Activated T-helper 1 cell treated with anti-CD3 and anti-CD28 coated beads, Interleukin-2, amount 50 U/mL, for 16 hours (primary cell): ENCODE measurements at places on chromosomes 12 and 14.
A peak's percentile ranks its signal among the peaks of the same experiment; 100 is the strongest.

GRCh38 chr12:122726080-122726558 lies 4.5 kb downstream of the HCAR1 start:
- no peak for DNase-seq

DNA sequence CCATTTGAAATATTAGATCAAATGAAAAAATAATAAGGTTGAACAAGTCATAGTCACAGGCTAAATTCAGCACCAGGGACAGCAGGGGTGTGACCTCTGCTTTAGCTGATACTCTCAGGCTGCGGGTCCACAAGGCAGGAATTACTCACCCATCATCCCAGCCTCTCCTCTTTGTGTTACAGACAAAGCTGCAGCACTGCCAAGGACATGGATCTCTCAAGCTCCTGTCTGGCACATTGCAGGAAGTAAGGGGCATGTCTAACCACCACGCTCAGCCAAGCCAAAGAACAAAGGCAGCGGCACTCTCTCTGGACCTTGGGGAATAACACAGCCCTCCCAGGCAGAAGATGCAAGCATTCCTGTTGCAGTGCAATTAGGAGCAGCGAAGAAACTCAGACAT lies 783.8 kb downstream of the VRK1 start:
- DNase-seq, result no peak

DNA sequence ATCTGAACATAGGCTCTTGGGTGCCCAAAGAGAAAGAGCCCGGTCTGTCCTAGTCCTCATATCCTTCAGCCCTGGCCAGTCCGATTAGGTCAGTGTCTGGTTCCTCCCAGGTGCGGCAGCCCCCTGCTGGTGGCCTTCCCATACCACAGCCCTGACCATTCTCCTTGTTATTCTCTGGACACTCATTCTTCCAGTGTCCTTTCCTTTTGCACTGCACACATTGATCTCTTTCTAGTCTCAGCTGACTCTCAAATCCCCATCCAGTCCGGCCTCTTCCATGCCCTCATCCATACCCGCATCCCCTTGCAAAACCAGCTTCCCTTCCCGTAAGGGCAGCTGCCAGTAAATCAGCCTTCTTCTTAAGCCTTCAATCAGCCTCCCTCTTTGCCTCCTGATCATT lies 1316.3 kb downstream of the TMEM121 start:
- DNase-seq, result no peak

DNA sequence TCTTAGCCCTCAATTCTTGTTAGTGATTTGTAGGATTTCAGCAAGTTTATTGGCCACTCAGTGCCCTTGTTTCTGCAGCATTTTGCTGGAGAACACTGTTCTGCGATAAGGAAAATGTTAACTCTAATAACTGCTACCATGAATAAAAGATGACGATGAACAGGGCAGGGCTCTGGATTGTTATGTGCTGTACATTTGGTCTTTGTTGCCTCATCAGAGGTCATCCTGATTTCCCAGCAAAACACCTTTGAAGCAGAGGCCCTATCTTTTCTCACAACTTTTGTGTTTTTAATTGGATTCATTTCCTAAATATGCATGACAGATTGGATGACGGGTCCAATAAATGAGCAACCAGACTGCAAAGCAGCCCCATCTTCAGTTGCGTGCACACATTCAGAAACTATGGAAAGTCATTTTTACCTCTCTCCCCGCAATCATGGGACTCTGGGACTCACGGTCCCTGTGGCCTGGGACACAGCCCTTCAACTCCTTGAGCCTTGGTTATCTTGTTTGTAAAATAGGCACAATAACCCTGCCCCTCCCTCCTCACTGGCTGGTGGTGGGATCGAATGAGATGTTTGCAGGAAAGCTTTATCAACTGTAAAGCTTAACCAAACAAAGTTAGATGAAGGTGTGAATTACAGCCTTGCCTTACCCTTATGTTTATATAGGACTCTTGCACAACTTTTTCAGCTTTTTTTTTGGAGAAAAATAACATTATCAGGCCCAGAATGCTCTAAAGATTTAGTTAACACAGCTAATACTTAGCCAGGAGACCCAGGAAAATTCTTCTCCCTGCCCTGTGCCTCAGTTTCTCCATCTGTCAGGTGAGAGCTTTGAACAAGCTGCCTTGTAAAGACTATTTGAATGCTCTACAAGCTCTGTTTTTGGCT lies 45.4 kb downstream of the RPH3A start:
- no peak for DNase-seq

GRCh38 chr12:114952573-114953271 lies 268.7 kb upstream of the TBX3 start:
- no peak for DNase-seq

GRCh38 chr14:58667900-58668299 lies 30.1 kb downstream of the DACT1 start:
- no peak for DNase-seq

GRCh38 chr12:73384592-73384991 lies 1112.4 kb downstream of the TRHDE start:
- no peak for DNase-seq

- no peak for DNase-seq
Observed at GRCh38 chr14:104099096-104100041, 13.9 kb downstream of the ASPG start.

DNA sequence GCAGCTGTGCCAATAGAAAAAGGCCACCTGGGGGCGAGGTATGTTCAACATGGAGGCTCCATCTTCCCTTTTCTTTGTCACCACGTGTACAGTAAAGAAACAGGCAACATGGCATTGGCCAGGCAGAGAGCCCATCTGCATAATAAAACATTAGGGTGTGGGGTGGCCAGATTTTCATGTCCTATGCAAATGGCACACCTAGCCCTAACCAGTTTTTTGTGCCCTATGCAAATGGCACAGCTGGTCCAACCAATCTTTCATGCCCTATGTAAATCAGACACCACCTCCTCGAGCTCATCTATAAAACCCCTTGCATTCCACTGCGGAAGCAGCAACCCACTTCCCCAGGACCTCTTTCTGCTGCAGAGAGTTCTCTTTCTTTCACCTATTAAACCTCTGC lies 149.1 kb upstream of the RGS6 start:
- no peak for DNase-seq

DNA sequence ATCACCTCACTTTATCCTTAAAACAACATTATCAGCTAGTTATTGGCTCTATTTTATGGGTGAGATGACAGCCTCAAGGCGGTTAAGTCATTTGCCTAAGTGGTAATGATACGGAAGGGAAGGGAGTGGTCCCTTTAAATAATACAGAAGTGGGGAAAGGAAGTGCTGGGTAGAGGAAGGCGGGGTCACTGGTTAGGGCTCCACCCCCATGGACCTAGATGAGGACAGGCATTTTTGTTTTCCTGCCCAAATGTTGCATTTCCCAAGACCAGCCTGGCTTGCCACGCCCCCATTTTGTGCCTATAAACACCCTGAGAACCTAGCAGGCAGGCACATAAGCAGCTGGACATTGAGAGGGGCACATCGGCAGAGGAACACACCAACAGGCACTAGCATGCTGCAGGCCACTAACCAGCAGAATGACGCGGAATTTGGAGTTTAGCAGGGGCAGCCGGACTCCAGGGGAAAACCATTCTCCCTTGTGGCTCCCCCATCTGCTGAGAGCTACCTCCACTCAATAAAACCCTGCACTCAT lies 100.9 kb downstream of the EPS8 start:
- DNase-seq, result no peak

DNA sequence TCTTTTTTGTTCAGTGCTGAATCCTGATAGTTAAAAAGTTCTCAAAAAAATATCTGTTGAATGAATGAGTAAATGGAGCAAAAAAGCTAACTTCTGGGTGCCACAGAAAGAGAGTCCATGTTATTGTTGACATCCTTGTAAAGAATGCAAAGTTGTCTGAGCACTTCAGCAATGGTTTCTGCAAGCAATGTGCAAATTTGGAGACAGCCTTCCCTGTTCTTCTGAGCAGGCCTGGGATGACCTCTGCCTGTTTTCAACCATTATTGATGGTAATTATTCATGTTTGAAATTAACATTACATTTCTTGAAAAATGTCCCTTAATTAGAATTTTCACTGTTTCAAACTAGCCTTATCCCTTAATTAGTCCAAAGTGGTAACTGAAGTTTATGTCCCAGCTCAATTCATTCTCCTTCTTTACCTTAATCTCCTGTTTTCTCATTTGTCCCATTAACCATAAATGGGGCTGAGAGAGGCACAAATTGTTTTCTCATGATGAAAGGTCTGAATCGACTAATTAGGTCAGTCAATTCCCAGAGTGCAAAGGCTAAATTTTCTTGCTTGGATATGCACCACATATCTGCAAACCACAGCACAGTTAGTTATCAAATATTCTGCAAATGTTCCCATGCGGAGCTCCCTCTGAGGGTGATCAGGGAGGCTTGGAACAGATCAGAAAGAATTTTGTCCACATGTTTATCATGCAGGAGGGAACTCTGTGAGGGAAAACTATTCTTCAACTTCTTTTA lies 139.4 kb upstream of the KRR1 start:
- no peak for DNase-seq

GRCh38 chr12:55072083-55072482 lies 52.3 kb downstream of the NEUROD4 start:
- peak; percentile 58 for DNase-seq

DNA sequence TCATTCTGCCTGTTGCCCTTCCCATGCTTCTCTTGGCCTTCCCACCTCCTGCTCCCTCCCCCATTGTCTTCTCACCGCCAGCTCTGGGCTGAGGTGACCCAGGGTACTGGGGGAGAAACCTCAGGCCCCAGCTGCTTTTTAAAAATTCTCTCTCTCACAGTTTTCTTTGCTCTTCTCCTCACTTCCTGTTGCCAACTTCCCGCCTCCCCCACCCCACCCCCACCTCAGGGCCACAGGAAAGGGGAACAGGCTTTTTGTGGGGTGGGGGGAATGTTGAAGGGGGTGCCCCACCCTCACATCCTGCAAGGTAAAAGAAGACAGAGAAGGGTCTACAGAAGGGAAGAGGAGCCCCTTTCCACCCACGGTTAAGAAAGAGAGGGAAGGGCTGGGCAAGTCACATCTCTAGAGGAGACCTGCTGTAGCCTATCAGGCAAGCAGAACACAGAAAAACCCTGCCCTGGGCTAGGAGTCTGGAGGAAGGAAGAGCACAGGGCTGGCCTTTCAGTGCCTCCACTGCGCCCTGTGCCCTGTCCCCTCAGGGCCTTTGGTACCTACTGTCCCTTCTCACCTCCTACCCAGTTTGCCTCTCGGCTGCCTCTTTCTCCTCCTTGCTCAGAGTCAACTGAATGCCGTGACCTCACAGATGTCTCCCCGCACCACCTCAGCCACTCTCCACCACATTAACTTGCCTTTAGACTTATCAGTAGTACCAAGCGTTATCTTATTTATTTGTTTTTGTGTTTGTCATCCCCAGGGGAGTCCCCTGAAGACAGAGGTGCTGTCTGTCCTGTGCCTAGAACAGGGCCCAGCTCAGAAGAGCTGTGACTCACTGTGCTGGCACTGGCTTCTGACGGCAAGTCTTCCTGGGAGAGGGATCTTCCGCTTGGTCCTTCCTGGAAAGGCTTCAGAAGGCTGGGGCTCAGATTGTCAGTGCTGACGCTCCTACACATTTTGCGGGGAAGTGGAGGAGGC lies 1.7 kb downstream of the ARHGAP9 start:
- no peak for DNase-seq

GRCh38 chr12:121976950-121977349 lies 44.7 kb upstream of the BCL7A start:
- no peak for DNase-seq

GRCh38 chr12:77007476-77007875 lies 57.9 kb downstream of the E2F7 start:
- DNase-seq, result no peak

- no peak for DNase-seq
Observed at GRCh38 chr12:84077679-84078078, 834.9 kb downstream of the SLC6A15 start.

GRCh38 chr12:14207905-14208551 lies 157.5 kb upstream of the ATF7IP start:
- no peak for DNase-seq

DNA sequence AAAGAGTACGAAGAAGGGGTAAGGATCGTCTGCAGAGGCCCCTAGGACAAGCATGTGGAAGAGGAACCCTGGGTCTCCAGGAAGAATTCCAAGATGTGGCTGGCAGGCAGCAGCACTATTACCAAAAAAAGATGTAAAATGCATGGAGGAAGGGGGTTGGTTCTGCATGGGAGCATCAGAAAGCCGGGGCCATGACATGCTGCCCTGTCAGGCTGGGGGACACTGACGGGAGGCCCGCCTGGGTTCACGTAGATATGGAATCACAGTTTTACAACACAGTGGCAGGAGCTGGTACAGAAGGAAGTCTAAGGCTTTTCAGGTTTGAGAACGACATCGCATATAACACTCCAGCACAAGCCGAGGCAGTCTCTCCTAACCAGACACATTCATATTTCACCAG lies 150.0 kb upstream of the GSC start:
- no peak for DNase-seq
